ENCODE measurements at places on chromosomes 7 and 10. TPM values are rescaled to one million over a fixed set of nuclear protein-coding genes. Genes with fewer than 3 reads are reported as not detected.

- H3K27me3 ChIP-seq = no peaks in the 10 kb centered on the region
- DNase-seq = no peak
- no peaks in the 10 kb centered on the region for H3K36me3 ChIP-seq
Observed at GRCh38 chr7:74443543-74444247, 10.0 kb upstream of the GTF2IRD1 start.

- H3K4me1 ChIP-seq = no peaks in the 10 kb centered on the region
- H3K27me3 ChIP-seq = peaks cover 8% of the 10 kb centered on the region
- H3K4me3 ChIP-seq = no peak overlapping the region
- DNase-seq = no peak
Observed at GRCh38 chr10:104440221-104440620, 86.6 kb downstream of the CFAP58 start.

GRCh38 chr7:45595809-45596664, 21.9 kb downstream of the ADCY1 start:
- H3K36me3 ChIP-seq = no peaks in the 10 kb centered on the region
- no peaks in the 10 kb centered on the region for H3K4me1 ChIP-seq
- H3K4me3 ChIP-seq = no peak overlapping the region
- no peak overlapping the region for H3K27ac ChIP-seq
- no peak for DNase-seq

DNA sequence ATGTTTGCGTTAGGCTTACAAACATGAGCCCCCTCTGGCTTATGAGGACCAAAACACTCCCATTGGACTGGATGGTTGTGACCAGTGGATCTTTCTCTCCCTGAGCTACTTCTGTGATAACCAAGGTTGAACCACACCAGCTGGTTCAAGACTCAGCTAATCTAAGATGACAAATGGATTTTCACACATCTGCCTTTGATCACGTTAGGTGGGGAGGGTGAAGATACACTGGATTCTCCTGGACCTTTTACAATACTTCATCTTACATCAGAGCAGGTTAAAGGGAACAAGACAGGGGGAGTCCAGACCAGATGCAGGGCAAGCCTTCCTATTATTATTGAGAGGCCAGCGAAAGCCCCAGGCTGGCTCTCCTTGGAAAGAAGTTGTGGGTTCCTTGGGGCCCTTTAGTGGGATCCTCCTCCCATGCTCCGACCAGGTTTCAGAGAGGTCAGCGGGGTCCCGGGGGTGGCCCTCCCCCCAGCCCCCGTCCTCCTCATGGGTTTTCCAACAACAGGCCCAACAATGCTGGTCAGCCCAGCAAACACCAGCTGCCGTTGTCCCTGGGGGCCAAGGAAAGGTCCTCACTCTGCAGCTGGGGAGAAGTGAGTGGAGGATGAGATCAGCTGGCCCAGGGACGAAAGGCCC, 2.8 kb downstream of the GFRA1 start:
- H3K27ac ChIP-seq = no peak overlapping the region
- no peak overlapping the region for H3K4me3 ChIP-seq
- H3K27me3 ChIP-seq = peaks cover 49% of the 10 kb centered on the region
- no peak for DNase-seq
- no peaks in the 10 kb centered on the region for H3K36me3 ChIP-seq

DNA sequence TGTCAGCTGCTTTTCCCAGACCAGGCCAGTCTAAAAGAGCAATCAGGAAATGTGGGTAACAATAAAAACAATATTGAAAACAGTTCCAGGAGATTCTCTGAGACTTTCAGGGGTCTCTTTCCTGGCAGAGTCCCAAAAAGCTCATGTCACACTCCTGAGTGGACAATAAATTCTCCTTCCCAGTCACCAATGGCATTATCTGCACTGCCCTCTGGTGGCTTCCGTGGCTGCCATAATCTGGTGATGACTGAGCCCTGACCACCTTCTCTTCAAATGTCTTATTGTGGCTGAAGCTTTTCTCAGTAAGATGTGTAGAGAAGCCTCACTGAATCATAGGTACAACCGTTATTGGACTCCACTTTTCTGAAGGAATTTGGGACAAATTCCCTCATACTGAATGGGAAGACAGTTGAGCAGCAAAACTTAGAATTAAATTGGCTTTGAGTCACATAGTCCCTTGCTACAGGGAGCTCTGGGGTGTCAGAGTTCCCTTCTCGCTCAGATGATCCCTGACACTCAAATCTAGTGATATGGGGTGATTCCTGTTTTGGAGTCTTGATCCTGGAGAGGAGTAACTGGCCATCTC, 24.4 kb upstream of the ASAH2 start:
- no peaks in the 10 kb centered on the region for H3K4me1 ChIP-seq
- peak; percentile 34 for DNase-seq
- no peak overlapping the region for H3K27ac ChIP-seq

DNA sequence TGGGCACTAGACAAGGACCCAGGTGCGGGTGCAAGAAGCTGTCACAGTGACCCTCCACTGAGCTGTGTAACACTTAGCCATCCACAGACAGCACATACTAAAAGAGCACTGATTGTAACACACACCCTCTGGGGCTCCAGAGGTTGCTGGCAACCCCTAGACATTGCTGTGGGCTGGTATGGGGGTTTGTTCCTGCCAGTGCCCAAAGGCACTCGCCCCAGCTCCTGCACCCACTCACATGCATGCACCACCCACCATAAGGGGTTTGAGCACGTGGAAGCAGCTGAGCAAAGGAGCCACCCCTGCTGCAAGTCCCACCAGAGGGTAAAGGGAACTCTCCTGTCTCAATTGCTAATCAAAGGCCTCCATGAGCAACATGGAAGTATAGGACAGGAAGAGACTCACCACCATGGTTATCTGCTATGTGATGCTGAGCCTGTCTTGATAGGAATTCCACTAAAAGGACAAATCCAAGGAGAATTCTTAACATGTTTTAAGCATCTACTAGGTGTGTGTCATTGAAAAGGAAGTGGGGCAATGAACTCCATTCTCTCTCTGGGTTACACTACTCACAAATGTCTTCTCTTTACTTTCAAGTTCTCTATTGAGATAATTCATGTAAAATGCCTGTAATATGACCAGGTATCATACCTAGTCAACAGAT, 103.1 kb downstream of the GFRA1 start:
- no peak overlapping the region for H3K27ac ChIP-seq
- H3K36me3 ChIP-seq = no peaks in the 10 kb centered on the region
- H3K4me3 ChIP-seq = no peak overlapping the region
- no peak for DNase-seq
- no peaks in the 10 kb centered on the region for H3K27me3 ChIP-seq

GRCh38 chr10:104339469-104340110, 1.3 kb upstream of the ITPRIP start:
- H3K36me3 ChIP-seq = peaks cover 9% of the 10 kb centered on the region
- H3K4me1 ChIP-seq = peaks cover 41% of the 10 kb centered on the region
- H3K27ac ChIP-seq = peak overlapping the region; percentile 98
- no peak for DNase-seq

DNA sequence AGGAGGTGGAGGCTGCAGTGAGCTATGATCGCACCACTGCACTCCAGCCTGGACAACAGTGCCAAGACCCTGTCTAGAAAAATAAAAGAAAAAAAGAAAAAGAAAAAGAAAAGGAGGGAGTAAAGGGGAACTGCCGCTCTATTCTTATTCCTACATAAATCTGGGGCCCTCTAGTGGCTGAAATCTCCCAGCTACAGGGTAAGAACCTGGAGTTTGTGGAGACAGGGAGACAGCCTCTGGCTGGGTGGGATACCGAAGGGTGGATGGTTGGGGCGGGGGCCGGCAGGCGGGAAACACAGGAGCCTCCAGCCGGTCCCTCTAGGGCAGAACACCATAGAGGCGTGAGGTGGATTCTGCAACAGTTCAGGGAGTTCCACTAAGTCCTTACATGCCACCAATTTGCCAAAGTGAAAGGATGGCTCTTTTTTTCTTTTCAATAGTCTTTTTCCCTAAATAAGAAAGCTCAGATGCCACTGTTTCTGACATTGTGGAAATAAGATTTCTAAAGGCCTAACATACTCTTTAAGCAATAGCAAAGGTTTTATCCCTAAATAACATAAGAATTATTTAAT, 117.3 kb downstream of the SVIL start:
- no peaks in the 10 kb centered on the region for H3K36me3 ChIP-seq
- no peaks in the 10 kb centered on the region for H3K27me3 ChIP-seq
- no peak overlapping the region for H3K27ac ChIP-seq
- no peak for DNase-seq
- no peaks in the 10 kb centered on the region for H3K4me1 ChIP-seq

DNA sequence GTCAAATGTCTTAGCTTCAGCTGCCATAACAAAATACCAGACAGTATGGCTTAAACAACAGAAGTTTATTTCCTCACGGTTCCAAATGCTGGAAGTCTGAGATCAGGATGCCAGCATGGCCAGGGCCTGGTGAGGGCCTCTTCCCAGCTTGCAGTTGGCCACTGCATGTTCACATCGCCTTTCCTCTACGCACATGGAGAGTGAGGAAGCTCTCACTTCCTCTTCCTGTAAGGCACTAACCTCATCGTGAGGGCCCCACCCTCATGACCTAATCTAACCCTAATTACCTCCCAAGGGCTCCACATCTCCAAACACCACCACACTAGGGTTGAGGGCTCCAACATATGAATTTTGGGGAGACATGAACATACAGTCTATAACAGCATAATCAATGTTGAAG, 14.4 kb downstream of the ZNF33B start:
- no peak overlapping the region for H3K4me3 ChIP-seq
- no peak for DNase-seq
- peaks cover 34% of the 10 kb centered on the region for H3K36me3 ChIP-seq
- peaks cover 4% of the 10 kb centered on the region for H3K4me1 ChIP-seq
- peak overlapping the region; percentile 63 for H3K27ac ChIP-seq

- no peaks in the 10 kb centered on the region for H3K27me3 ChIP-seq
- H3K36me3 ChIP-seq = peaks cover 14% of the 10 kb centered on the region
- no peak overlapping the region for H3K27ac ChIP-seq
- no peak overlapping the region for H3K4me3 ChIP-seq
- DNase-seq = no peak
Observed at GRCh38 chr7:77205706-77206105, 6.1 kb upstream of the FGL2 start.

- DNase-seq = no peak
- no peaks in the 10 kb centered on the region for H3K4me1 ChIP-seq
- no peak overlapping the region for H3K27ac ChIP-seq
- H3K4me3 ChIP-seq = no peak overlapping the region
Observed at GRCh38 chr7:97043281-97043680, 18.6 kb upstream of the DLX5 start.

DNA sequence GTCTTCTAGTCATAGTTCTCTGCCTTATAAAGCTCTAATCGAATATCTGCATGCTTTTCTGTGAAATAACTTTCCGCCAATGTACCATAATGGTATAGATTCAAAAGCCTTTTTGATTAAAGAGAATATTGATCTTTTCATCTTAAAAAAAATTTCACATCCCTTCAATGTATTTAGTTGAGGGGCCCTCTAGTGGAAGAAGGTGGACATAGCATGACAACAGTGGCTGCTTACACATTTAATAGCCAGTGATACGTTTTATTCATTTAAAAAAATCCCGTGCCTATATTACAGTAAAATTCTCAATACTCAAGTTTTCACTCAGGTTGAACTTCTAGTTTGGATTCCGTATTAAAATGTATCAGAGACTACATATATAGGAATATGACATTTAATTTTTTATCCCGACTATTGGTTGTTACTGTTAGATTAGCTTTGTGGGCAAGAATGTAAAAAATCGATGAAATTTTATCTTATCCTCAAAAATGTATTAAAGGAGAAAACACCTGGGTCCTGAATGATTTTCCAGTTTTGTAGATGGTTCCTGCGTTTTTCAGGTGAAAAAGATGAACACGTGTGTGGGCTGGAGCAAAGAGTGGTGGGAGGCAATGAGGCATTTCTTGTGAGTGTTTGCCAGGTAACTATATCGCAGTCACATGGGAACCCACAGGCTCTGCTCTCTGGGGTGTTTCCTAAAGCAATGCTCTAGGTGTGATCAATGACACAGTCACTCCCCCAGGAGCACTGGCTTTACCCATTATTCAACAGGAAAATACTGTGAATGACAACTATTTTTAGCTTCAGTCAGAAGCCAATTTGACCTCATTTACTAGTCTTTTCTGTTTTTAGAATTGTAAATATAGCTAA, 24.1 kb upstream of the PNLIP start:
- H3K36me3 ChIP-seq = no peaks in the 10 kb centered on the region
- peaks cover 9% of the 10 kb centered on the region for H3K27me3 ChIP-seq
- DNase-seq = peak; percentile 10
- H3K27ac ChIP-seq = no peak overlapping the region

DNA sequence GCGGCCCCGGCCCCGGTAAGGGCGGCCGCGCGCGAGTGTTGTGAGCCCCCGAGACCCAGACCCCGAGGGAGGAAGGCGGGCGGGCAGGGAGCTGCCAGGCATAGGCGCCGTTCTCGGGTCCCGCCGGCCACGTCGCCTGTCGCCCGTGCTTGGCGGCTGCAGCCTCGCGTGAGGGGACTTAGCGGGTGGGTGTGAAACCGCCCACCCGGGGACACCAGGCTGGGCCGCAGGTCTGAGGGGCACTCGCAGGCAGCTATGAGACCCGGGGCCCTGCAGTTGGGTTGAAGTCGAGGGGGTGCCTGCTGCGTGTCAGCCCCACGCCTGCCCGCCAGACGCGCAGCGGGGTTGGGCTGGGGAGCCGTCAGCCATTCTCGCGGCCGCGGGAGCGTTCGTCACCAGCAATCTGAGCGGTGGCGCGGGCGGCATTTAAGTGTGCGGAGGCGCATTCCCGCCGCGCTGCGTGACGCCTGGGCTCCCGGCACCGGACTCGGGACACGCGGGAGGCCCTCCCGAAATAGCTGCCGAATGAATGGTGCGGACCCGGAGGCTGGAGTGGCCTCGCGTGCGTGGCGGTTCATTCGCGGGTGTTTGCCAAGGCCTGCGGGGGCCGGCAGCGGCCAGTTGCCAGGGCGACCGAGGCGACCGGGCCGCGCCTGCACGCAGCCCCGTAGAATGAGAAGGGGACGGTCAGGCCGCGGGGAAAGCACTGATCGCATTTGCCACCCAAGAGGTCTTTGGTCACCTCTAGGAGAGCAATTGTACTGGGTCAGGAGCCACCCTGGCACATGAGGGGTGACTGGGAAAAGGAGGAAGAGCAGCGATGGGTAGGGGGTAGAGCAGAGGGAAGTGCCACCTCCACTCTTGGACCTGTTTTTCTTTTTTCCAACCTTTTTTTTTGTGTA, 750 bp downstream of the ZNF398 start:
- peak; percentile 75 for DNase-seq
- H3K27ac ChIP-seq = peak overlapping the region; percentile 54
- peaks cover 38% of the 10 kb centered on the region for H3K4me1 ChIP-seq
- peaks cover 6% of the 10 kb centered on the region for H3K36me3 ChIP-seq
- H3K4me3 ChIP-seq = peak overlapping the region; percentile 84
- H3K27me3 ChIP-seq = no peaks in the 10 kb centered on the region

DNA sequence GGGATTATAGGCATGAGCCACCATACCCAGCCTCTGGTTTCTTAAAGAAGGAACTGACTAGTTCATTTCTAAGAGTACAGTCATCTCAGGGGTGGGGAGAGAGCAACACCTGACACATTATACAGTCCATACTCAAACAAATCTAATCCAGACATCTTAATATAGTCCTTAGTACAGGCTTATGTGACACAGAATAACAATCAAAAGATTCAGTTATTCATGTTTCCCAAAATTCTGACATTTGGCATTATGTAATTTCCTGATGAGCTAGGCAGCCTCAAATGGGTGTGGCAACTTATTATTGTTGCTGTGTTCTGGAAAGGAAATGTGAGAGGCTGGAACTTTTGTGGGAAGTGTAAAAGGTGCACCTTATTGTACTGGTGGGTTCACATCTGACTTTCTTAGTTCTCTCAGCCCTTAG, 116.3 kb downstream of the WDFY4 start:
- no peak overlapping the region for H3K4me3 ChIP-seq
- H3K27ac ChIP-seq = peak overlapping the region; percentile 53
- H3K4me1 ChIP-seq = peaks cover 45% of the 10 kb centered on the region
- H3K36me3 ChIP-seq = peaks cover 14% of the 10 kb centered on the region

HOXA7 gene
- not detected for total RNA-seq

LEP gene
- not detected for total RNA-seq

LIPK gene
- total RNA-seq = not detected

NUTM2A gene
- 0.19 TPM for total RNA-seq

PRLHR gene
- total RNA-seq = not detected

All from activated T-cell treated with anti-CD3 and anti-CD28 coated beads, Interleukin-2, amount 50 U/mL, for 72 hours (primary cell).